Stimulated activated CD4-positive, alpha-beta T cell treated with anti-CD3 and anti-CD28 coated beads, Interleukin-15, amount 100 ng/mL, for 1 hour (primary cell): ENCODE measurements at places on chromosomes 4 and X.

GRCh38 chr4:48243887-48244286 is 25.8 kb downstream of the TEC start:
- no peak for DNase-seq

- DNase-seq, result peak; percentile 25
Observed at GRCh38 chr4:109559625-109559982, 442 bp upstream of the MCUB start.

DNA sequence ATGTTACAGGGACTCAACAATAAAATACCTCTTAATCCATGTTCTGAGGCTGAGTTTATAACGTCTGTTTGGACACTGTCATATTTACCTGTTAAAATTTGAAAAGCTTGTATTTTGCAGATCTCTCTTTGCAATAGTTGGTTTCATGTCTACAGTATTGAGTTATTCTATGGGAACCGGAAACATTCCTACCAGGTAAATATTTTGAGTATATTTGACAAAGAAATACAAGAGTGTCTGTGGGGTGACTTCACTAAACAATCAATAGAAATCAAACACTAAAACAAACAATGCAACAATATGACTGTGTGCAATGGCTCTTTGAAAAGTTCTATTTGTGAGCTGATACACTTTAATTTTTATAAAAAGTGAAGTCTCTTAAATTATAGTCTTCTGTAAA is 47.7 kb upstream of the CXCL8 start:
- no peak for DNase-seq

- DNase-seq, result no peak
Observed at GRCh38 chrX:39922488-39922887, 175.3 kb downstream of the BCOR start.
